ENCODE measurements at places on chromosomes 16 and 17.

DNA sequence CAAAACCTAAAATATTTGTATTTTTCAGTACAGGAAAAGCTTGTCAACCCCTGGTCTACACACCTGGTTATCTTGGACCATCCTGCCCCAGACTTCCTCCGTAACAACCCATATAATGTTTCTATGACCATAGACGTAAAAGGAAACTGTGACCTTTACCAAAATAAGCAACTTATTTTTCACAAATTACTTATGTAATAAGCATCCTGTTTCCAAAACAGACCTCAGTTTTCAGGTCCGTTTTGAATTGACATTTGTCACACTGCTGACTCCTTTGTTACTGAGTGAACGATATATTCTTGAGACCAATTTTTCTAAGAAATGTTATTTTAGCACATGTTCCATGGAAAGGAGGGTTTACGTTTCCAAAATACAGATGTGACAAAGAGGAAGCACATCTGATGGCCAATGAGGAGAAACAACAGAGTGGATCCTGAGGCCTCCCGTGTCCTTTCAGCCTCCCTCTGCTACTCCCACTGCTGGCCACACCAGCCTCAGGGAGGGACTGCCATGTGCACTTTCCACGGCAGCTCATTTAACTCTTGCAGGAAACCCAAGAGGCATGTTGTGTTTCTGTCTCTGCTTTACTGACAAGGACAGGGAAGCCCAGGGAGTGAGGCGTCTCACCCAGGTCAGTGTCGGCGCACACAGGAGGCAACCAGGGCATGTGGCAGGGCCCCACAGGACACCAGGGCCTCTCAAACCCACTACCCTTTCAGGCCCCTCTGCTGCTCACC lies 20.1 kb upstream of the ALDH3A1 start:
- DNase-seq, result no peak

GRCh38 chr17:74610108-74610507 lies 13.4 kb downstream of the CD300E start:
- no peak for DNase-seq

DNA sequence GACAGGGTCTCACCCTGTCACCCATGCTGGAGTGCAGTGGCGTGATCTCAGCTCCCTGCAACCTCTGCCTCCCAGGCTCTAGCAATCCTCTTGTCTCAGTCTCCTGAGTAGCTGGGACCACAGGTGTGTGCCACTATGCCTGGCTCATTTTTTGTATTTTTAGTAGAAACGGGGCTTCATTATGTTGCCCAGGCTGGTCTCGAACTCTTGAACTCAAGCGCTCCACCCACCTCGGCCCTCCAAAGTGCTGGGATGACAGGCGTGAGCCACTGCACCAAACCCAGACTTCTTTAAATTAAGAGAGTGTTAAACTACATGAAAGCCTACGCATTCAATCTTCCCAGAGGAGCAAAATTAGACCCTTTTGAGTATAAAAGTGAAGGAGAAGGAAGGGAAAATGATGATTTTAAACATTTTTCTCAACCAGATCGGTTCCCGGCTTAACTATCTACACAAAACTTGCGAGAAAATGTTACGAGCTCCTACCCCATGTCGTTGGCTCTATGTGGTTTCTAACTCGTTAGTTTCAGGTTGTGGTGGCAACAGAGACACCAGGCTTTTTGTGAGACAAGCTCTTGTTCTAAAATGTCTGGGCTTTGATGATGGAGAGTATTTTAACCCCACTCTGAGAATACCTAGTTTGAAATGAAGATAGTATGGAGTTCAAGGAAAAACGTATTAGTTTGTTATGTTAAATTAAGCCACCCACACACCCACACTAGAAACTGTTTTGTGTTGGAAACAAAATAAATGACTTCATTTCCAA lies 26.3 kb downstream of the STAT5B start:
- DNase-seq, result no peak

DNA sequence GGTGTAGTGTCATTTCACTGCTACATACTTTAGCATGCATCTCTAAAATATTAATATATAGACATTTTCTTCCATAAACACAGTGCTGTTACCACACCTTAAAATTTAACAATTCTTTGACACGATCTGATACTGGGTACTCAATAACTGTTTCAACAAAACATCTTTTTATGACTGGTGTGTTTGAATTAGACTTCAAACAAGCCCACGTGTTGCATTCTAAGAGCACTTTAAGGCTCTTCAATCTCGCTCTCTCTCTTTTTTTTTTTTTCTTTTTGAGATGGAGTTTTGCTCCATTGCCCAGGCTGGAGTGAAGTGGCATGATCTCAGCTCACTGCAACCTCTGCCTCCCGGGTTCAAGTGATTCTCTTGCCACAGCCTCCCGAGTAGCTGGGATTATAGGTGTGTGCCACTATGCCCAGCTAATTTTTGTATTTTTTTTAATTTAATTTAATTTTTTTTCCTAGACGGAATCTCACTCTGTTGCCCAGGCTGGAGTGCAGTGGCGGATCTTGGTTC lies 15.8 kb upstream of the SLC46A1 start:
- no peak for DNase-seq

GRCh38 chr16:54430491-54431030 lies 144.0 kb upstream of the IRX3 start:
- DNase-seq, result no peak

DNA sequence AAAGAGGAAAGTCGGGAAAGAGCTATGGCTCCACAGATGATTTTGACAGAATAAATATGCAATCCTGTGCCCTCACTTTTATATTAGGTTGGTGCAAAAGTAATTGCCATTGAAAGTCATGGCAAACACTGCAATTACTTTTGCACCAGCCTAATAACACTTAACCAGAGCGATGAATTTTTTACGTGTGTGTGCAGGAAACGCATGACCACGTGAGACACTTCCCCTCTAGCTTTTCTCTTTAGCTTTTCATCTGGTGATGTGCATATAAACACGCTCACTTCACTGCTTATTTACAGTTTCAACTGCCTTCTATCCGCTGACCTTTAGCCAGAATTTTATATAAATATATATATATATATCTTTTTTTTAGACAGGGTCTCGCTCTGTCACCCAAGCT lies 216.3 kb upstream of the PSMD7 start:
- DNase-seq, result no peak

- DNase-seq, result no peak
Observed at GRCh38 chr17:71234349-71234748, 886.5 kb upstream of the SOX9 start.

DNA sequence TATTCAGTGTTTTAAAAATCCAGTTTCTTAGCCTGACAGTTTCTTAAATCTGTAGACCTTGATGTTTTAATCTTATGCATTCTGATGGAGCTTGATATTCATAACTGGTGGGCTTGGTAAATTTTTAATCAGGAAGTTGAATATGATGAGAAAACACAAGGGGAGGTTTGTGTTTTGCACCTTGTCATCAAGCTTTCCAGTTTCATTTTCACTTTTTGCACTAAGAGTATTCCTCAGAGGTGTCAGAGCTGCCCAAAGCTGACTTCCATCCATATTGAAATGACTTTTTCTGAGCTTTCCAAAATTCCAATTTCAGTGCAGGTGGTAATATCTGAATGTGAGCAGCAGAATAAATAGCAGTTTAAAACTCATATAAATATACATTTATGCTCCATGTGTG lies 555.0 kb upstream of the RBFOX1 start:
- no peak for DNase-seq
